Progenitor cell of endocrine pancreas (in vitro differentiated cells): ENCODE measurements at places on chromosomes 16 and 17. TPM values are rescaled to one million over a fixed set of nuclear protein-coding genes. Genes with fewer than 3 reads are reported as not detected.

DNA sequence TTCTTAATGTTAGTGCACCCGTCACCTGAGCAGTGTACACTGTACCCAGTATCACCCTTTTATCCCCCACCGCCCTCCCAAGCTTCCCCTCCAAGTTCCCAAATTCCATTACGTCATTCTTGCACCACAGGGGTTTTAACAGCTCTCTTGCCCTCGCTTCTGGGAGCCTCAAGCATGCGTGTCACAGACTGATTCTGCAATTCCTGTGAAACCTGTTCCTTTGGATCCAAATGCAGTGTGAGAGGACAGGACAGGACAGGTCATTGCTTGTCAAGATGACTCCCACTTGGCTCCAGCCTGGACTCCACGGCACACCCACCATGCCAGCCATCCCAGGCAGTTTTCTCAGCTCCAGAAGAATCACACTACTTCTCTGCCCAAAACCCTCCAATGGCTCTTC is 44.1 kb downstream of the CYB5D2 start:
- no peak overlapping the region for H3K27ac ChIP-seq
- peaks cover 11% of the 10 kb centered on the region for H3K36me3 ChIP-seq
- no peak overlapping the region for H3K4me3 ChIP-seq
- H3K27me3 ChIP-seq = no peaks in the 10 kb centered on the region
- no peak for DNase-seq
- no peaks in the 10 kb centered on the region for H3K4me1 ChIP-seq

GRCh38 chr17:34981538-34982241 is 1.4 kb downstream of the LIG3 start:
- H3K27ac ChIP-seq = peak overlapping the region; percentile 95
- DNase-seq = no peak
- peaks cover 24% of the 10 kb centered on the region for H3K4me1 ChIP-seq
- peaks cover 12% of the 10 kb centered on the region for H3K36me3 ChIP-seq

Gene KCNH6
- 12.0 and 13.2 TPM in 2 replicates for total RNA-seq

DNA sequence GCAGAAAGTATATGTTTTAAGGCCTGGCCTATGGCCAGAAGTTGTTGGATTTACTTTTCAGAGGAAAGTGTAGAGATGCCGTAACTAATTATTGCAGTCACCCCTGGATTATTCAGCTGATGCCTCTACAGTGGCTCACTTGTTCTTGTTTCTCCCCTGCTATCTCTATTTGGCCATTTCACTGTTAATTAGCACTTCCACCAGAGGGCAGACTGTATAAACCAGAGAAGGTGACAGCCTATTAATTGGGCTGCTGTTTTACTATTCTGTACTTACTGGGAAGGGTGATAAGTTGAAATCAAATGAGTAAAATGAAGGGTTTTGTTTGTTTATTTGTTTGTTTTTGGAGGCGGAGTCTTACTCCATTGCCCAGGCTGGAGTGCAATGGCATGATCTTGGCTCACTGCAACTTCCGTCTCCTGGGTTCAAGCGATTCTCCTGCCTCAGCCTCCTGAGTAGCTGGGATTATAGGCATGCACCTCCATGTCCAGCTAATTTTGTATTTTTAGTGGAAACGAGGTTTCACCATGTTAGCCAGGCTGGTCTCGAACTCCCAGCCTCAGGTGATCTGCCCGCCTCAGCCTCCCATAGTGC is 66.0 kb downstream of the CDK12 start:
- no peaks in the 10 kb centered on the region for H3K27me3 ChIP-seq
- H3K4me1 ChIP-seq = no peaks in the 10 kb centered on the region
- H3K36me3 ChIP-seq = peaks cover 23% of the 10 kb centered on the region
- no peak overlapping the region for H3K4me3 ChIP-seq
- H3K27ac ChIP-seq = no peak overlapping the region
- no peak for DNase-seq

DNA sequence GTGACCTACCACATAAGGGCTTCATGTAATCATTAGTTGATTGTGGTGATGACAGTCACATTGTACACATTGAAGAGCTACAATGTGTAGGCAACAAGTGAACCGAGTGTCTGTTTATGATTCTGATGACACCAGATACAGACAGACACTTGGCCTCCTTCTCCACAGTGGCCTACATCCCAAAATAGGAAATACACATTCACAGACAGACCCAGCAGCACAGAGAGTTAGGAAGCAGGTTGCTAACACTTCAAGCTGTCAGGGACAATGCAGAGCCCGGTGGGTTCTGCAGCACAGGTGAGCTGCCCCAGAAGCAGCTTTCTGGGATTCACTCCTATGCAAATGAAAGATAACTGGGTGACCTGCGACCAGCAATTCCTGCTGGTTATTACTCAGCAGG is 72.2 kb downstream of the CDH11 start:
- H3K36me3 ChIP-seq = no peaks in the 10 kb centered on the region
- peaks cover 2% of the 10 kb centered on the region for H3K4me1 ChIP-seq
- no peak overlapping the region for H3K4me3 ChIP-seq
- H3K27ac ChIP-seq = no peak overlapping the region
- H3K27me3 ChIP-seq = no peaks in the 10 kb centered on the region

DNA sequence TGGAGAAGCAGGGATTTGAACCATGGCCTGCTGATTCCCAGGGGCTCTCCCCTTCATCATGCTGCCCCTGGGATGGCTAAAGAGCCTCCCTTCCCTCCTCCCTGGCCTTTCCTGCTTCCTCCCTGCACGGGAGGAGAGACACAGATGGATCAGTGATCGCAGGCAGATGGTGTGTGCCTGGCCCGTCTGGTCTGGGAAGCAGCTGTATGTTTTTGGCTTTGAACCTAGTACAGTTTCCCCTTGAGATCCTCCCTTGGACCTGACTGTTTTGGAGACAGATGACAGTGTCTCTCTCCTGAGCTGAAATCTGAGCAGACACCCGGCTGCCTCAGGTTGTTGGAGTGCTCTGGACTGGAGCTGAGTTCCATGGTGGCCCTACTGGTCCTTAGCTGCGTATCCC is 29.0 kb upstream of the ATP2C2 start:
- no peak overlapping the region for H3K4me3 ChIP-seq
- H3K27ac ChIP-seq = no peak overlapping the region
- DNase-seq = no peak
- H3K36me3 ChIP-seq = peaks cover 2% of the 10 kb centered on the region
- peaks cover 9% of the 10 kb centered on the region for H3K27me3 ChIP-seq
- H3K4me1 ChIP-seq = no peaks in the 10 kb centered on the region

GRCh38 chr17:57944908-57945307 is 10.3 kb downstream of the CUEDC1 start:
- H3K4me1 ChIP-seq = peaks cover 22% of the 10 kb centered on the region
- H3K27me3 ChIP-seq = no peaks in the 10 kb centered on the region
- H3K36me3 ChIP-seq = no peaks in the 10 kb centered on the region
- no peak for DNase-seq

GRCh38 chr16:85611194-85611443 is 2.0 kb upstream of the GSE1 start:
- H3K4me1 ChIP-seq = peaks cover 27% of the 10 kb centered on the region
- DNase-seq = no peak
- no peaks in the 10 kb centered on the region for H3K27me3 ChIP-seq
- H3K36me3 ChIP-seq = no peaks in the 10 kb centered on the region

Gene C1QL1
- 36.2 and 37.0 TPM in 2 replicates for total RNA-seq

Gene CPPED1
- 11.6 and 13.2 TPM in 2 replicates for total RNA-seq

Gene CDR2L
- 17.2 and 17.8 TPM in 2 replicates for total RNA-seq

- H3K36me3 ChIP-seq = peaks cover 24% of the 10 kb centered on the region
- no peaks in the 10 kb centered on the region for H3K27me3 ChIP-seq
- no peak for DNase-seq
These were observed 101.4 kb downstream of the BANP start for GRCh38 chr16:88052661-88053060.

Gene KIF2B
- not detected in 2 replicates for total RNA-seq

Gene CTRB1
- total RNA-seq = not detected in 2 replicates

DNA sequence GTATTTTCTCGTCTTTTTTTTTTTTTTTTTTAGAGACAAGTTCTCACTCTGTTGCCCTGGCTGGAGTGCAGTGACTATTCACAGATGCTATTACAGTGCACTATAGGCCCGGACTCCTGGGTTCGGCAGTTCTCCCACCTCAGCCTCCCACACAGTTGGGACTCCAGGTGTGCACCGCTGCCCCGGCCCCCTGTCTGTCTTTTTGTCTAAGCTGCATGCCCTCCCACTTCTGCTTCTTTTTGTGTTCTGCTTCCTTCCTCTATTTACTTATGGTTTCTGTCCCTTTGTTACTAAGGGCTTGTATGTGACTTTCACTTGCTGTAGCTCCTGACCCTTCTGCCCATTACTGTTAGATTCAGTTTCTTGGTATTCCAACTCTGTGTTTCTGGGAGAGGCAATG is 20.5 kb downstream of the SLC7A6 start:
- H3K4me1 ChIP-seq = peaks cover 2% of the 10 kb centered on the region
- H3K27ac ChIP-seq = peak overlapping the region; percentile 67
- no peak overlapping the region for H3K4me3 ChIP-seq
- no peaks in the 10 kb centered on the region for H3K27me3 ChIP-seq

DNA sequence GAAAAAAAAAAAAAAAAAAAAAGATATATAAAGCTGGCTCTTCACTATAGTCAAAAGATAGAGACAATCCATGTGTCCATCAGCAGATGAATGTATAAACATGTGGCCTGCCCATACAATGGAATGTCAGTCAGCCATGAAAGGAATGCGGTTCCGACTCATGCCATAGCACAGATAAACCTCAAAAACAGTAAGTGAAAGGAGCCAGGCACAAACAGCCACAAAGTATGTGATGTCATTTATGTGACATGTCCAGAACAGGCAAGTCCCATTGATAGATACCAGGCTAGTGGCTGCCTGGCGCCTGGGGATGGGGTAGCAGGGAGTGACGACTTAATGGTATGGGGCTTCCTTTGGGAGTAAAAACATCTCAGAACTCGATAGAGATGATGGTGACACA is 155.7 kb downstream of the CMIP start:
- H3K27me3 ChIP-seq = no peaks in the 10 kb centered on the region
- H3K4me1 ChIP-seq = peaks cover 14% of the 10 kb centered on the region
- DNase-seq = no peak
- peak overlapping the region; percentile 88 for H3K27ac ChIP-seq
- H3K4me3 ChIP-seq = no peak overlapping the region
- H3K36me3 ChIP-seq = peaks cover 1% of the 10 kb centered on the region
